Stimulated activated CD4-positive, alpha-beta T cell treated with anti-CD3 and anti-CD28 coated beads, Interleukin-4, amount 100 ng/mL, for 24 hours (primary cell): ENCODE measurements at places on chromosomes 2 and 18.

- DNase-seq = no peak
Observed at GRCh38 chr2:111689174-111689573, 194.8 kb downstream of the ANAPC1 start.

GRCh38 chr18:28267878-28268625 lies 91.1 kb upstream of the CDH2 start:
- no peak for DNase-seq

- no peak for DNase-seq
Observed at GRCh38 chr2:240731178-240731545, 39.5 kb downstream of the AQP12A start.

DNA sequence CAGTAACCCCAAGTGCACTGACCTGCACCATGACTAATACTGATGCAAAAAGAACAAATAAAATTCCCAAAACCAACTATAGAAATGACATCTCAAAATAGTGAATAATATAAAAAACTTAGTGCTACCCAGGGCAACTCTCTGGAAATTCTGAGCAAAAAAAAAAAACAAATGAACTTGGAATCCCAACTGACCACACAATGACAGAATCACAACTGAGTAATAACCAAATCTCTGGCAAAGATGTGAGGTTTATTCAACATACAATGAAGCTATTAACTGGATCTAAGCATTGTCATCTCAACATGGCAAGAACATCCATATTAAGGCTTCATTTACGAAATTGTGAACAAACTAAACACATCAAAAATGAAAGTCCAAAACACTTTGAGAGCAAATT lies 22.7 kb downstream of the EXOC6B start:
- no peak for DNase-seq

- DNase-seq = peak; percentile 7
Observed at GRCh38 chr18:21682371-21683051, 22.1 kb downstream of the ABHD3 start.

GRCh38 chr2:208013285-208014178 lies 11.8 kb downstream of the PLEKHM3 start:
- no peak for DNase-seq

DNA sequence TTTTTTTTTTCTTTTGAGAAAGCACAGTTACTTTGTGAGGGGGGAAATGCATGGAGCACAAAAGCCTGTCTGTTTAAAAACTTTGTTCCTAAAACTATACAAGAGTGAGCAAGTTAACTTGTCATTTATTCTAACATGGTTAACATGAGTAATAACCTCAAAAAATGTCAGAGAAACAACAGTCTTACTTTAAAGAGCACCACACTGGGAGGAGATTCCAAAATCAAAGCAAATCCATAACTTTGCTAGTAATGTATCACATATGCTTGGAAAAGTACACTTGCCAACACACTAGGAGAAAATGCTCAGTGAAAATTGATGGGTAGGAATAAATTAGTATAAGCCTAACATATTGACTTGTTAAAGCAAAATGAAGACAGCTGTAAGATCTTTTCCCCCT lies 157.1 kb downstream of the PRPF40A start:
- no peak for DNase-seq

DNA sequence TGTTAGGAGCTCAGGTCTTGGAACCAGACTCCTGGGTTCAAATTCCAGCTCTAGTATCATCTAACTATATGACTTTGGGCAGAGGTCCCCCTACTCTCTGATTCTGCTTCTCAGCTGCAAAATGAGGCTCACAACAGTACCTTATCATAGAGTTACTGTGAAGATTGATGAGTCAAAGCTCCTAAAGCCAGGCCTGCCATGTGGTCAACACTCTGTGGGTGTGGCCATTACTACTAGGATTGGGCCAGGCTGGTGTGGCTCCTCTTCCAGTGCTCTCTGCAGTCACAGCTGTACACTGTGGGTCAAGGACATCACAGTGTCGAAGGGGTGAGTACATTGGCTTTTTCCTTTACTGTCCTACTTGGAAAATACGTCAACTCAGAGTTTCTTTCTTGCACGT lies 22.6 kb downstream of the CAPN13 start:
- DNase-seq = no peak

DNA sequence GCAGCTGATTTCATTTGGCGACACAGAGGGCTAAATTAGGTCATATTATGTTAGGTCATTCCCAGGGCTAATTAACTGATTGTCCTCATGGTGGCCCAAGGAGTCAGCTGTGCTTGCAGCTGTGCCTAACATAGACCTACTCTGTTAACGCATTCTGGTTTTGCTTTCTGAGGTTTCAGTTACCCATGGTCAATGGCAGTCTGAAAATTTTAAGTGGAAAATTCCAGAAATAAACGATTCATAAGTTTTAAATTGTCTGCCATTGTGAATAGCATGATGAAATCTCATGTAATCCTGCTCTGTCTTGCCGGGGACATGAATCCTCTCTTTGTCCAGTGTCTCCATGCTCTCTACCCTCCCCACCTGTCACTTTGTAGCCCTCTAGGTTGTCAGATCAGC lies 168.7 kb downstream of the KCNS3 start:
- DNase-seq = no peak

- DNase-seq = no peak
Observed at GRCh38 chr18:24660956-24661355, 200.5 kb downstream of the HRH4 start.

DNA sequence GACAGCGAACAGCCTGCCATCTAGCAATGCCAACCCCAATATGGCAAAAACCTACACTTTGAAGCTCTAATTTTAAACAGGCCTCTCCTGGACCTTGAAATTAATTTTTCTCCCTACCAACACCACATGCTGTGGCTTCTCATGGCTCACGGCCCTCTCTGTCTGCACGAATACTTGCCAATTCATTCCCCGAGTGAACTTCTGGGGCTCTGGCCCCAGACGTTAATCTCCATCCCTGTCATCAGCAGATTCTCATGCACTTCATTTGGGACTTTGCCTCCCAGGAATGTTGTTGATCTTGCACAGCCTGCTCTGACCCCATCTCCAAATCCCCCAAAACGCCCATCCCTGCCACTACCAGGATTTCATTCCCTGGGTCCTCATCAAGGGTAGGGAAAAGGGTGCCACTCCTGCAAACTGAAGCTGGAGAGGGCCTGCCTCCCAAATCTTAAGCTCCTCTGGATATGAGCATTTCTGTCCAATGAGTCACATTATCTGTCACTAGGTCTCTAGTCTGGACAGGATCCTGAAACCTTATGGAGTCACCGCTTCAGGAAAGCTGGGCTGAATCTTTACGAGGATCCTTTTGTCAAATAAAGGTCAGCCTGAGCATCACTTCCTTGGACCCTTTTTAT lies 10.4 kb downstream of the FIGLA start:
- DNase-seq = no peak

- DNase-seq = no peak
Observed at GRCh38 chr2:14756981-14757657, 124.6 kb downstream of the LRATD1 start.

DNA sequence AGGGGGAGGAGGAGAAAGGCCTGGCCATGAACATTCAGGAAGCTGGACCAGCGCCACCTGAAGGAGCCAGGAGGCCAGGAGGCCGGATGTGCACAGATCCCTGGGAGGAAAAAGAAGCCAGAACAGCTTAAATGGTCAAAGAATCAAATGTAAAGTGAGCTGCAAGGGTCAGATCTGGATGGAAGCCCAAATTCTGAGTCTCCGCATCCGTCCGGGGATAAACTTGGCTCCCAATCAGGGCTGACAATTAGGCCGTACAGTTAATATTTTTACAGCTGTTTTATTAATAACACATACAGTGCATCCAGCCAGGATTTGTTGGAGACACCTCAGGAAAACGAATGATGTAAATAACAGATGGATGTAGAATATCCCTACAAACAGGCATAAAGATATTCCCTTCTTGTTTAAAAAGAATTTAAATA lies 495.1 kb upstream of the TCF4 start:
- DNase-seq = no peak

DNA sequence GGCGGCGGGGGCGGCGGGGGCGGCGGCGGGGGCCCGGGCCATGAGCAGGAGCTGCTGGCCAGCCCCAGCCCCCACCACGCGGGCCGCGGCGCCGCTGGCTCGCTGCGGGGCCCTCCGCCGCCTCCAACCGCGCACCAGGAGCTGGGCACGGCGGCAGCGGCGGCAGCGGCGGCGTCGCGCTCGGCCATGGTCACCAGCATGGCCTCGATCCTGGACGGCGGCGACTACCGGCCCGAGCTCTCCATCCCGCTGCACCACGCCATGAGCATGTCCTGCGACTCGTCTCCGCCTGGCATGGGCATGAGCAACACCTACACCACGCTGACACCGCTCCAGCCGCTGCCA lies 644 bp downstream of the ONECUT2 start:
- no peak for DNase-seq

GRCh38 chr18:42039396-42039795 lies 84.4 kb downstream of the PIK3C3 start:
- DNase-seq = no peak

DNA sequence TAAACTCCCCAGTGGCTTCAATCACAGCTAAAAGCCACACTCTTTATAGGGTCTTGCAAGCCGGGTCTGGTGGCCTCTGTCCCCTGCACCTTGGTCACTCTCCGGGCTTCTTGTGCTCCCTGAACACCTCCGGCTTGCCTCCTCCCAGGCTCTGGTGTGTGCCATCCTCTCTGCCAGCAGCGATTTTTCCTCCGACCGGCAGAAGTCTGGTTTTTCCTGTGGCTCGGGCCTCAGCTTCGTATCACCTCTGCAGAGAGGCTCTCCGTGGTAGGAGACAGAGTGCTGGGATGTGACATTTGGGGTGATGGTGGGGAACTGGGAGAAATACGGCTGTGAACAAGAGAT lies 58.8 kb upstream of the HPCAL1 start:
- DNase-seq = no peak

DNA sequence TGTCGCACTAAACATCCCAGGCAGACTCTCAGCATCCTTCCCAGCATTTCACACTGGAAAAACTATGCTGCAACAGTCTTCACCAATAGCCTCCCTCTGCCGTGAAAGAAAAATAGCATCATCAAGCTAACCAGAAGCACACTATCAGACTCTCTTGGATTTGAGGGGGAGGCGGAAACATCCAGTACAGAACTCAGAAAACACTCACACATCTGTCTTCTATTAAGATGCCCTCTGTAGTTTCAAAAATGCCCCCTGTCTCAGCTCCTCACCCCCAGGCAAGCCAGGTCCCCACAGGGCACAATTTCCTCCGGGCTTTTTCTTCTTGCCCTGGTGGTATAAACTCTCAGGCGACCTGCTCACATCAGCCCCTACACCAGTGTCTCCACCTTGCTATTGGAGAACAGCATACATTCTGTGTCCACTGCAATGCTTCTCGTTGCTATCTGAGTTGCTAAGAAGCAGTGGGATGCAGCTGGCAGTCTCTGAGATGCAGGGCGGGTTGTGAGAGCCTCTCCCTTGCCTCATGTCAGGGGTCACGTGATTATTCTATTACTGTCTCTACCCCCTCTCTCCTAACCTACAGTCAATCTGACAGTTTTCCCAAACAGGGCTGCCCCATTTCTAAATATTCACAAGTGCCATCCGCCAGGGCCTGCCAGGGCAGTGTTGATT lies 189.9 kb downstream of the INO80D start:
- DNase-seq = no peak

GRCh38 chr2:66494708-66495107 lies 59.8 kb downstream of the MEIS1 start:
- DNase-seq = no peak

DNA sequence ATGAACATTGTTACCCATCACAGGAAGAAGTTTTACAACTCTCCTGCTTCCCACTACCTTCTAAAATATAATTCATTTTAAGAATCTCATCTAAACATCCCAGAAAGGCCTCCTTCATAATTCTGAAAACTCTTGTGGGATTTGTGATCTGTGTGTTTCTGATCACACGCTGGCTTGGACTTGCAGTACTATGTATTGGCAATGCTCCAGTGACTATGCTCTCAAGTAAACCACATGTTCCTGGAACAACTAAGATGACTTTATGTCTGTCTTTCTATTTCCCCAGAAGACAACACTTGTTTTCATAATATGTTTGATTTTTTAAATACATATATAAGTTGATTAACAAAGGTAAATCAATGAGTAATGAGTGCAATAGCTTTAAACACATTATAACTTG lies 376.6 kb upstream of the NETO1 start:
- no peak for DNase-seq

DNA sequence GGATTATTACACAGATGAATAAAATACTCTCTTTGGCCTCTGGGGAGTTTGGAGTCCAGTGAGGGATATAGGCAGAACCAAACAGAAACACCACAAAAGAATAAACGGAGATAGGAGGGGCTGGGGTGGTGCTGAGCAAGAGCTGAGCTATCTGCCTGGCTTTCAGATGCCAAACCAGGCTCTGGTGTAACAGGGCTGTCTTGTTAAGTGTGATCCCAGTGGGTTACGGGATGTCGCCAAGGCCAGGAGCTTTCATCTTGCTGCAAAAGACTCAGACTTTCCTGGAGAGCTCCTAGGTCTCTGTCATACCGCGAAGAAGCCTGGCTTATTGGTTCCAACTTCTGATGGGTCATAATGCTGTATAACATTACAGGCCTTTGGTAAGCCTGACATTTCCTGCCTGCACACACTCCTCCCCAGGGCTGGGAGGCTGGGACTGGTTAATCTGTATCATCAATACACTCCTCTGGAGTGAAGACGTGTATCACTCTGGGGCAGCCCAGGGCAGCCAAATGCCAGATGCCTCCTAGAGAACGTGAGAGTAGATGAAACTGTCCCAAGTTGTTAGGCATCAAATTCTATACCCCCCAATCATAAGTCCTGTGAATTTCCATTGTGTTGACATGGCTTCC lies 60.5 kb downstream of the STPG4 start:
- DNase-seq = no peak

DNA sequence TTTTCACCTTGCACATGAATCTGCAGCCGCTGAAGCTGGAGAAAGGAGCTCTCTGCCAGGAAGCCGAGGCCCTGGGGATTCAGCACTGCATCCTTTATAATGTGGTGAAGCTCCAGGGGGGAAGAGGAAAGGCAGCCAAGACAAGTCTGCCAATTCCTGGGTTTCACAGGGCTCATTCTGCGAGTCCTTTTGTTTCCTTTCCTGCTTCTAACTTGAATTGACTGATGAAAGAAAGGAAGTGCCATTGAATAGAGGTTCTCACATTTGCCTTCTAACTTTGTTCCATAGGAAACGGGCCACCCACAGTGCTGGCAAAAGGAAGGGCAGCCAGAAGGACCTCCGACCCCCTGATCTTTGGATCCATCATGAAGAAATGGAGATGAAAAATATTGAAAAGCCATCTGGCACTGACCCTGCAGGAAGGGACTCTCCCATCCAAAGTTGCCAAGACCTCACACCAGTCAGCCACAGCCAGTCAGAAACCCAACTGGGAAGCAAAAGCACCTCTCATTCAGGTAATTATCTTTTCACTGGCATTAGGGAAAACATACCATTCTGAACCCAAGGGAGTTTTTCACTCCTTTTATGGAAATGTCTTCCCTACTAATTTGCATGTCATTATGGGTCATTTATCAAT lies 765.4 kb downstream of the MBD2 start:
- DNase-seq = no peak

DNA sequence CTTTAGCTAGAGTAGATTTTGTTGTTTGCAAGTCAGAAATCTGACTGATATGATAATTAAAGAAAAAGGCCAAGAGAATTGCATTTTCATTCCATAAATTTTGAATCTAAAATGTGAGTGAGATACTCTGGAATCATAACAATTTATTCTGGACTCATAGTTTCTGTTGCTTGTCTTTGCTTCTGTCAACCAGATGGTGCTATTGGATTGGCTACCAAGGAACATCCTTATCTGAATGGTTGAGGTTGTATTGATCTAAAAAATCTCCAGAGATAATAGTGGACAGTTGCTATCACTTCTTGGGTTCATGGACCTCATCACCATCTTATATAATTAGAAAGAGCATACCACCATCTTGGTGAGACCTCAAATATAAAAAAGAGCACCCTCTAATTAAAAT lies 34.0 kb upstream of the CPS1 start:
- no peak for DNase-seq
